ENCODE measurements at places on chromosomes 2 and 18. TPM values are rescaled to one million over a fixed set of nuclear protein-coding genes. Genes with fewer than 3 reads are reported as not detected.

DNA sequence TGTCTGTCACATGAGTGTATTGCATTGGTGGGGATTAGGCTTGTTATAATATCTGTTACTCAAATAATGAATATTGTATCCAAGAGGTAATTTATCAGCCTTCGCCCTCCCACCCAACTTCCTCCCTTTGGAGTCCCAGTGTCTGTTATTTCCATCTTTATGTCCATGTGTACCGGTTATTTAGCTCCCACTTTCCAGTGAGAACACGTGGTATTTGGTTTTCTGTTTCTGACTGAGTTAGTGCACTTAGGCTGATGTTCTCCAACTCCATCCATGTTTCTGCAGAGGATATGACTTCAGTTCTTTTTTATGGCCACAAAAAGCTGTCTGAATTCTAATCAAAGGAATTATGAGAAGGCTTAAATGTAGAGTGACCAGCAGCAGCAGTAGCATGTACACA, 104.0 kb upstream of the ARHGAP28 start:
- DNase-seq, result no peak

GRCh38 chr18:9206421-9206820, 69.8 kb downstream of the ANKRD12 start:
- DNase-seq, result no peak

RAPGEF4 gene
- 13.0 TPM for polyA plus RNA-seq

DNA sequence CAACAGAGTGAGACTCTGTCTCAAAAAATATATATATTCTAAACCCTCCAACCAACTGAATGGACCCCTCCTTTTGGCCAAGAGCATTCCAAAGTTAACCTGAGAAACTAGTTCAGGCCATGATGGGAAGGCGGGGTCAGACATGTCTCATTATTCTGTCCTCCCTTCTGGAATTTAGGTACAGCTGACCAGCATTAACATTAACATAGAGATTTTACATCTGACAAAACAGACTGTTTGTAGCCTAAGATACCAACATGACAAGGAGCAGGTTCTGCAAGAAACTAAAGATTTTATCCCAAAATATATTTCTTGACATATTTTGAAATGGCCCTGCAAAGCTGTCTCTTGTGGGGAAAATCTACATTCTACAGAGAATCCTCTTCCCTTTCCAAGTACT, 6.8 kb upstream of the PDK1 start:
- DNase-seq, result no peak

TSPYL6 gene
- polyA plus RNA-seq, result not detected

DNA sequence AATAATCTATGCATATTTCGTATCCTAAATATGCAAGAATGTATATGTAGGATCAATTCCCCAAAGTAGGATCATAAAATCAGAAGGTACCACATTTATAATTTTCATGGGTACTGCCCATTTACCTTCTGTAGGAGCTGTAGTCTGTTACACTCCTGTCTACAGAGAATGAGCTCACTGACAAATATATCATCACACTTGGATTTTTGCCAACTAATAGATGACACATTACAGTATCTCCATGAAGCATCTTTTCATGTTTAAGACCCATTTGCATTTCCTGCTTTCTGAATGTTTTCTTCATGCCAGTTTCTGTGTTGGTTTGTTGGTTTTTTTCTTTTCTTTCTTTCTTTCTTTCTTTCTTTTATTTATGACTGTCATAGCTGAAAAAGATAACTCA, 70.9 kb upstream of the EML6 start:
- no peak for DNase-seq

DNA sequence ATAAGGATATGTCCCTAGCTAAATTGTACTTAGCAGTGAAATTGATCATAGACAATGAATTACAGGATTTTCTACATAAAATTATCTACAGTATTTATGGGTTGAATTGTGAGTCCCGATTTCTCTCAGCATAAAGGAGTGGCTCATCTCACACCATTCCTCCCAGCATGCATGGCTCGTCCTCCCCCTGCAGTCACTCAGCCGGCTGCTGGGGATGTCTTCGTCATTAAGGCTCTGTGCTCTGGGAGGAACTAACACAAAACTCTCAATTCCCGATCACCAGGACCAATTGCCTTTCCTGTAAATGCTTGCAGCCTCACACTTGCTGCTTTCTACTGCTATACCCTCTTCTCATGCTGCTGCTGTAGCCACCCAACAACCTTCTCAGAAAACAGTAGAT, 75.9 kb downstream of the TXNL1 start:
- DNase-seq, result no peak

GRCh38 chr2:111666160-111666559, 217.8 kb downstream of the ANAPC1 start:
- no peak for DNase-seq

ADGRF3 gene
- polyA plus RNA-seq, result 3.7 TPM

GRCh38 chr2:134246154-134246874, 7.6 kb upstream of the MGAT5 start:
- DNase-seq, result no peak

CHRND gene
- 1.2 TPM for polyA plus RNA-seq

SERPINB12 gene
- not detected for polyA plus RNA-seq

- DNase-seq, result no peak
Observed at GRCh38 chr2:115549611-115550130, 1107.2 kb downstream of the DPP10 start.

LOXHD1 gene
- polyA plus RNA-seq, result 0.78 TPM

DNA sequence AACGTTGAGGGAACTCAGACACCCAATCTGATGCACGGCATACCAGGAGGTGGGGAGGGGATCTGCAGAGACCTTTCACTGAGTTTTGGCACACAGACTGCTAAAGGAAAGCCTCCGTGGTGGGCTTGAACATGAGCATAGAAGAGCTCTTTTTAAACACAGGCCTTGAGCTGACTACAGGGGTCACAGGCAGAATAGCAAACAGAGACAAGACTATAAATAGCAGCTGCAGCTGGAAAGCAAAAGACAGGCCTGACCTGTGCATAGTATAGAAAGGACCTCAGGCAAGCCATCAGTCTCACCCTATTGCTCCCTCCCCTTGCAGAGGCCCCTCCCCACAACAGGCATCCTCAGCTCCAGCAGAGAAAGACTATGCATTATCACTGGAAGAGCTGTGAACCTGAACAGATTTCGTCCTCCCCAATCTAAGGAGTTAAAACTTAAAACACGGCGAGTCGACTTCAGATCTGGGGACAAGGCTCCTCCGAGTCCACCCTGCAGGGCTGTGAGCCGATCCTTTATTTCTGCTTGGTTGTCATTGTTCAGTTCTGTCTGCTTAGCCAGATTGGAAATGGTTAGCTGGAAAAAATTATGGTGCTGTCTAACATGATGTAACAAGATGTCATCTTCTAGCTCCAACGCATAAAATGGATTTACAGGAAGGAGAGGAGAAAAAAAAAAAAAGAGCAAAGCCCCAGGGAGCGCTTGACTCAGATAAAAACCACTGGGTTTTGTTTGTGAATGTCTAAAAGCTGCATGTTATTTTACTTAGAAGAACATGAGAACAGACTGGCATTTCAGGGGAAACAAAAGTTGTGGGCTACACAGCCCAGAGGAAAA, 25.2 kb upstream of the LCLAT1 start:
- no peak for DNase-seq

DNA sequence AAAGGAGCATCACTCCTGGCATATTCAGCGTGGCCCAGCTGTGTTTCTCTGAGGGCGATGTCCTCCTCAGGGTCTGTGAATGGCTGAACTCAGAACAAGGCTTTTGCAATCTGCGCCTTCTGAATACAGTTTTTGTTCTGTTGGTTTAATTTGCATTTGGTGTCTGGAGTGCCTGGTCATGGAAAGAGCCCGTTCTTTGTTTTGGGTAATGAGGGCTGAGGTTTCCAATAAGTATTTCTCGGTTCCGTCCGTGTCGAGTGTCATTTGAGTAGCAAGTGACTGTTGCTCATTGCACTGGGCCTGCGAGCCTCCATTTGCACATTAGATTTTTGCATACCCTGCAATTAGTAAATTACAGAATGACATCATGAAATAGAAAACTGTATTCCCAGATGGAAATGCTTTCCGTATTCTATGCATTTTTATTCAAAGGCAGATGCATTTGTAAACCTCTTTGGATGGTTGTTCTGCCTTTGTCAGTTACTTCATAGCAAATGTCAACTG, 57.3 kb downstream of the NEDD4L start:
- no peak for DNase-seq

DNA sequence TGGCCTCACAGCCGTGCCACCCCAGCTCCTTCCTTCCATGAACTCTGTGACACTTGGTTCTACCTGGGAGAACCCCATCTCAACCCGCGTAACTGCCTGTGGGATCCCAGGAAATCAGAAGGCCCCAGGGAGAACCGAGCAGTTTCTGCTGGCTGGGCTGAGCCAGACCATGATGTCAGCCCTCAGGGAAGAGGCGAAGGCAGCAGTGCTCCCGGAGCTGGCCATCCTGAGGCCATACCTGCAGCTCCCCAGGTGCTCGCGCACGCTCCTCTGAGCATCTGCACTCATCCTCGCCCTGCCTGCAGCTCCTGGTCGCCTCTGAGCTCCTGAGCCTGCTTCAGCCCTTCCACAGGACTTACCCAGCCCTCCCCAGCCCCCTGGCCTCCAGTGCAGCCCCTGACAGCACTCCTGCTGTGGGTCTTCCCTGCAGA, 186.1 kb downstream of the SEPTIN10 start:
- no peak for DNase-seq

MC5R gene
- not detected for polyA plus RNA-seq

DNA sequence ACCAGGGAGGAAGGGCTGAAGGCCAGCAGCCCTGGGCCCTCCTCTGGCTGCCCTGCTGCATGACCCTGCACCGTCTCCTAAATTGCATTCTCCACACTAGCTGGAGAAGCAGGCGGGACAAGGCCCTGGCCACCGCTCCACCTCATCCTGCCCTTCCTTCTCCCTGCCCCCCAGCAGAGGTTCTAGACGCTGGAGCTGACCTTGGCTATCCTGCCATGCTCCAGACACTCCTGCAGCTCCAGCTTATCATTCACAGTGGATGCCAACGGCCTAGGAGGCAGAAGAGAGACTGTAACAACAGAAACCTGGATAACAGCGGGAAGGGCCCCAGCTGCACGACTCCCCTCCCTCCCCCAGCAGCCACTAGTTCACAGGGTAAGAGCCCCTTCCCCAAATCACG, 68.4 kb upstream of the POMC start:
- no peak for DNase-seq

GRCh38 chr2:225270861-225271260, 128.6 kb upstream of the NYAP2 start:
- DNase-seq, result no peak

DNA sequence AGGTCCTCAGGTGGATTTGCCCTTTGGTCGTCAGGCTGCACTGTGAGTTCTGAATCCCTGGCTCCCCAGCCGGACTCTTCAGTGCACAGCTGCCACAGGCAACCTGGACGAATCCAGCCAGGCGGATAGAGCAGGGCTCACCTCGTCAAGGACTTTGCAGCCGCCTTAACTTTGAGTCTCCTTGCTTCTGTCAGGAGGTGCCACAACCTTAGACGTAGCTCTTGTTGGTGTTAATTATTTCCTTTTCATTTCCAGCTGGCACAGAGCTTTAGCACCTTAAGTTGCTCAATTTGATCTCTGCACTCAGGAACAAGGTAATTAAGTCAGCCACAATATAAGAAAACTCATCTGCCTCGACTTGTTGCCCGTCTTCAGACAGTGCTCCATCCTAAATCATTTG, 17.7 kb downstream of the SMIM21 start:
- DNase-seq, result no peak

DNA sequence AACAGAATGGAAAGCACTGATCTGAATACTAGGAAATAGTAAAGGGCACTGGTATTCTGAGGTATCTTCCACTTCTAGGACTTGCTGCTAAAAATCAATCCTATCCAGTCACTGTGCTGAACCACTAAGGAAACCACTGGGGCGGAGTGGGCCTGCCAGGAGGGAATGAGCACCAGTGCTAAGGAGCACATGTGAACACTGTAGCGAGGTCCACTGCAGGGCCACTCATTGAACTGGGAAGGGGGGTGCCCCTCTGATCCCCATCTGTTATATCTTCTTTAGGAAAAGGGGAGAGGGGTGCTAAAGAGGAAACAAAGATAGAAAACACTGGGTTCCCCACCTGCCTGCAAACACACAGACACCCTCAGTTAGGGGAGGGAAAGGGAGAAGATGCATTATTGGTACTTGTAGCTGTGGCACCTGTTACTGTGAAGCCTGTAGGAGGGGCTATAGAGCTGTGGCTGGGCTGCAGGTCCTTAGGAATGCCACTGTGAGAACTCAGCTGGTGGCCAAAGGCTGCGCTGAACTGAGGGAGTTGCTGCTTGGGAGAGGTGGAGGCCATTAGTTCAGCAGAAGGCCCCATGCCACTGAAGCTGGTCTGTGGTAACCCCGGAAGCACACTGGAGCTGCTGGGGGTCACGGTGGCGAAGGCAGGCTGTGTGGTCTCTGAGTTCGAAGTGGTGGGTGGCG, 81.8 kb downstream of the INO80D start:
- no peak for DNase-seq

IKZF2 gene
- 7.3 TPM for polyA plus RNA-seq

- DNase-seq, result no peak
Observed at GRCh38 chr2:201264472-201265173, 4.3 kb downstream of the CASP8 start.

DNA sequence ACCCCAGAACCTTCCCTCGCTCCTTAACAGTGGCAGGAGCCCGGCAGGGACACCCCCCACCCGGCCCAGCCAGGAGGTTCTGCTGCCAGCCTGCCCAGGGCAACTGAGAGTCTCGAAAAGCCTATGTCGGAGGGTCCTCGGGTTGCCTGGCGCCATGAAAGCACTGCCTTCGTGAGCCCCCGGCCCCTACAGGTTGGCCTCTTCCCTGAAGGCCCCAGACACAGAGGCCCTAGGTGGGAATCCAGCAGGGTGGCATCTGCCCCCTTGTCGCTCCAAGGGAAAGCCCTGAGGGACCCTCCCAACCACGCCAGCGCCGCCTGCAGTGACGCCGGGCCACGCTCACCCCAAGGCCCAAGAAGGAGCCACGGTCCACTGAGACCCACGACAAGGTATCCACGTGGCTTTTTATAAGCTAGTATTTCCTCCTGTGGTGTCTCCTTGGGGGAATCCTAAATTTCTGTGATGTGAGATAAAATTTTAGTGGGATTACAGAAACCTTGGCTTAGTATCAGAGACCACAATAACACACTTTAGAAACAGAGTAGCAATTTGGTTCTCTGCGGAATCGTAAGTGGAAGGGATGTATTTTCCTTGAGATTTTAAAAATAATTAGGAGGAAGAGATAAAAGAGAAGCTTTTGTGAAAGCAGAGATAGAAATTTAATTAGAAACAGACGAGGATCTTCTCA, 138.9 kb downstream of the HDAC4 start:
- no peak for DNase-seq

Measured in renal pelvis (tissue), 12 donors.